ENCODE measurements at places on chromosomes 1 and 21.

GRCh38 chr1:145908653-145909052 lies 1.2 kb downstream of the ITGA10 start:
- DNase-seq, result peak; percentile 36
- H3K27ac ChIP-seq, result no peak overlapping the region
- H3K4me3 ChIP-seq, result no peak overlapping the region
- H3K4me1 ChIP-seq, result peaks cover 7% of the 10 kb centered on the region

- H3K4me3 ChIP-seq, result peak overlapping the region; percentile 95
- no peak for DNase-seq
- peak overlapping the region; percentile 98 for H3K27ac ChIP-seq
- peaks cover 8% of the 10 kb centered on the region for H3K36me3 ChIP-seq
- H3K27me3 ChIP-seq, result no peaks in the 10 kb centered on the region
These were observed 994 bp upstream of the ACBD6 start for GRCh38 chr1:180503280-180503862.

DNA sequence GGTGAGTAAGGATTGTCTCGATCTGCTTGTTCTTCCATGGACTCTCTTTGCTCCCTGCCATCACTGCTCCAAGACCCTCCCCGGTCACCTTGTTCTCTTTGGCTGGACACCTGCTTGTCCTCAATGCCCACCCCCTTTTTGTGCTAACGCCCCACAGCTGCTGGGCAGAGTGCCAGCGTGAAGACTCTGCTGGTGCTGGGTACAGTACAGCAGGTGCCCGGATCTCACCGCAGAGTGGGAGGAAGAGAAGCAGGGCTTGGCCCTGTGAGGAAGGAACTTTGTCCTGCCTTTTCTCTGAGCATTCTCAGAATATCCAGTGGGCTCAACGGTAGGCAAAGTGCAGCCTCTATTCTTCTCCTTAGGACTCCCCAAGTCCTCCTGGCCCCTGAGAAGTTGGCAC lies 90.1 kb downstream of the PLXNA2 start:
- no peaks in the 10 kb centered on the region for H3K27me3 ChIP-seq
- H3K27ac ChIP-seq, result no peak overlapping the region
- H3K4me1 ChIP-seq, result no peaks in the 10 kb centered on the region
- no peak overlapping the region for H3K4me3 ChIP-seq
- no peak for DNase-seq

DNA sequence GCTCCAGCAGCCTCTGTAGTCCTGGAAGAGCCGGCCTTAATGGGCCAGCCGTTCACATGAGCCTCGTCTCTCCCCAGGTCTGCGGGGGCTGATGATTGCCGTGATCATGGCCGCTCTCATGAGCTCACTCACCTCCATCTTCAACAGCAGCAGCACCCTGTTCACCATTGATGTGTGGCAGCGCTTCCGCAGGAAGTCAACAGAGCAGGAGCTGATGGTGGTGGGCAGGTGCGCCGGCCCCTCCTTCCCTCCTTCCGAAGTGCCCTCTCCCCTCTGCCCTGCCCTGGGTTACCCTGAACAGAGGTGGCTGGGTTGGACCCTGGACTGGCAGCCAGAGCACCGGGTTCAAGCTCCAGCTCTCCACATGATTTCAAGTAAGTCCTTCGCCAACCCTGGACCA lies 13.1 kb downstream of the SLC5A9 start:
- no peaks in the 10 kb centered on the region for H3K27me3 ChIP-seq
- no peak for DNase-seq
- no peak overlapping the region for H3K27ac ChIP-seq
- H3K36me3 ChIP-seq, result no peaks in the 10 kb centered on the region
- no peak overlapping the region for H3K4me3 ChIP-seq

GRCh38 chr1:106681939-106682522 lies 374.4 kb upstream of the PRMT6 start:
- no peaks in the 10 kb centered on the region for H3K27me3 ChIP-seq
- DNase-seq, result no peak
- H3K4me3 ChIP-seq, result no peak overlapping the region
- H3K36me3 ChIP-seq, result no peaks in the 10 kb centered on the region
- H3K4me1 ChIP-seq, result no peaks in the 10 kb centered on the region

Data from IMR-90 (cell line).